M059J (cell line): ENCODE measurements at places on chromosomes 1 and 21.
A peak's percentile ranks its signal among the peaks of the same experiment; 100 is the strongest.

- DNase-seq, result no peak
Measured at GRCh38 chr1:175548774-175549173, 194.6 kb downstream of the TNR start.

- DNase-seq, result peak; percentile 33
Measured at GRCh38 chr1:203934027-203934426, 72.6 kb downstream of the SNRPE start.

DNA sequence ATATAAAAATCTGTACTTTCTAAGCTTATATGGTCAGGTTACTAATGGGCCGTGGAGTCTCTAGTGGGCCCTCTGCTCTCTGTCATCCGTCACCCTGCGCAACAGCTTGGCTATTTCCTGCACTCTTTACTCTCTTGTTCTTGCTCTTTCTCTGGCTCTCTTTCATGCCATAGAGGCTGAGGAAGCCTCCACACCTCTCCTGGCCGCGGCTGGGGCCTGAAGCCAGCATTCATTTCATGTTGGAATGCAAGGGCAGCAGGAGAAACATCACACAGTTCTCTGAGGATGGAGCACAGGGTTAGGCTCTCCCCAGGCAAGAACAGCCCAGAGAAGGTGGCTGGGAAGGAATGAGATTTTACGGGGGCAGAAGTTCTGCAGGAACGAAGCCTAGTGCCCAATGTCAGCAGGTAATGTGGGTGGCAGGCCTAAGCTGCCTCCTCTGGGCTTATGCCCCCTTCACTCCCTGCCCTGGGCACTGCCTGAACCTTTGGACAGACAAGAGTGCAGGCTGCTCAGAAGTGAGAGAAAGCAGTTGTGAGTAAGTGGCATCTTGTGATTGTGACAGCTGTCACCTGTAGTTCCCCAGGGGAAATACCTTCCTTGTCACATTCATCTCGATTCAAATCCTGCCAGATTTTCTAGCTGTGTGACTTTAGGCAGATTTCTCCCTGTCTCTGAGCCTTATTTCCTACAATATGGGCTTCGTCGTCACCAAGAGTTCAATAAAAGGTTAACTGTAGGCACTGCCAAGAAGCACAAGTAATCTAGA is 3.6 kb upstream of the FHAD1 start:
- no peak for DNase-seq

- peak; percentile 56 for DNase-seq
Measured at GRCh38 chr1:23561076-23561812, 1.9 kb upstream of the ID3 start.

DNA sequence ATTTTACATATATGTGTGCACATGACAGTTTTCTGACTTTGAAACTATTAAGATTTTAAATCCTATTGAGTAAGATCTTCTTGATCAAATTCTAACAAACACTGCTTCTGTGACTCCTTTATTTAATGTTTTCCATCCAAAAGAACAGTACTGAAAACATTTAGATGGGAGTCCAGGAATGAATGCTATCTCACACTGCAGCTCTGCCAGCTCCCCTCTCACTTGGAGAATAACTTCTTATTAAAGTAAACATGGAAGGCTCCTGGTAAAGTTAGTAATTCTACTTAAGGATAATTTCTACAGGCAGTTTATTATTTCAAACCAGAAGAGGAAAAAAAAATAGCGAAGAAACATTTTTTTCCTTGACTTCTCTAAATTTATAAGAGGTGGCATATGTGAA is 349.1 kb downstream of the DPYD start:
- DNase-seq, result no peak

- DNase-seq, result no peak
Measured at GRCh38 chr1:161985301-161985822, 38.3 kb downstream of the OLFML2B start.

- DNase-seq, result no peak
Measured at GRCh38 chr1:93668121-93668520, 13.5 kb downstream of the BCAR3 start.

DNA sequence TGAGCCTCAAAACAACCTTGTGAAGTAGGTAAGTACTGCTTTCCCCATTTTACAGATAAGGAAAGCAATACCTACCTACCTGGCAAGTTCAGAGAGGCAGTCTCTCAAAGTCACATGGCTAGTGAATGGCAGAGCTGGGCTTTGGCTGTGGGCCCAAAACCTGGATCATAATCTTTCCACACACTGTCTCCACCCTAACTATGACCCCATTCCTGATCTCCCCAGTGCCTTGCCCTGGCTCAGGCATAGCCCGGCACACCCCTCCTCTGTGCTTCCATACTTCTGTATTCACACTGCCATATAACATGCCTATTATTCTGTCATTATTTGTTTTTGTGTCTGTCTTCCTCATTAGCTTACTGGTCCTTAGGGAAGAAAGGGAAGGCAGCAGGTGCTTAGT is 15.9 kb downstream of the GNG12 start:
- no peak for DNase-seq

DNA sequence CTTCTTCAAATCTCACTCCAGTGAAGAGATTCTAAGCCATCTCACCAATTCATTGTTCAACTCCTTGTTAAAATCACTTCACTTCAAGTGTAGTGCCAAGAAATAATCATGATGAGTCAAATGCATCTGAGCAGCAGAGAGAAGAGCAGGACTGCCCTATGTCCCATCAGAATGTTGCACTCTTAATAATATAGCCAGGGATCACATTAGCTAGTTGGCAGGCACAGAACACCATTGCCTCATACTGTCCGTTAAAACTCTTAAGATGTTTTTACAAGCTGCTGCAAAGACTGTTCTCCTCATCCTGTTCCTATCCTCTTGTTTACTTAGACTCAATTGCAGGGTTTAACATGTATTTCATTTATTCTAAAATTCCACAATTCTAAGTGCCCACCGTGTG is 432.9 kb downstream of the PLPP3 start:
- DNase-seq, result no peak
